ENCODE measurements at places on chromosomes 12 and 14.

GRCh38 chr12:50232771-50233209 lies 50.5 kb downstream of the LIMA1 start:
- no peak for DNase-seq

GRCh38 chr14:90700933-90701776 lies 115.1 kb downstream of the TTC7B start:
- DNase-seq, result no peak

GRCh38 chr14:36756226-36756625 lies 94.6 kb downstream of the PAX9 start:
- DNase-seq, result no peak

DNA sequence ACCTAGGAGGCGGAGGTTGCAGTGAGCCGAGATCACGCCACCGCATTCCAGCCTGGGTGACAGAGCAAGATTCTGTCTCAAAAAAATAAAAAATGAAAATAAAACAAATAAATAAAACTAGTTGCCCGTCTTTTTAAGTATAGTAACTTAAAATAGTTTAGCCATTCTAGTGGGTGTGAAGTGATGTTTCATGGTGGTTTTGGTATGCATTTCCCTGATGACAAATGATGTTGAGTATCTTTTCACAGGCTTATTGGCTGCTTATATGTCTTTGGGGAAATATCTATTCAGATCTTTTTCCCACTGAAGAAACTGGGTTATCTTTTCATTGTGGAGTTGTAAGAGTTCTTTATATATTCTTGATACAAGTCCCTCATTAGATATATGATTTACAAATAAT lies 102.4 kb upstream of the METAP2 start:
- DNase-seq, result no peak

GRCh38 chr12:401235-402028 lies at the start of gene CCDC77:
TSS of gene CCDC77 (plus strand) at chr12:401644. CDS start at chr12:409384, 7,740 bp downstream.
- peak; percentile 96 for DNase-seq

- no peak for DNase-seq
These were observed 190.4 kb upstream of the DIO3 start for GRCh38 chr14:101370593-101371569.

- no peak for DNase-seq
These were observed 35.4 kb upstream of the SPPL3 start for GRCh38 chr12:120939523-120939922.

DNA sequence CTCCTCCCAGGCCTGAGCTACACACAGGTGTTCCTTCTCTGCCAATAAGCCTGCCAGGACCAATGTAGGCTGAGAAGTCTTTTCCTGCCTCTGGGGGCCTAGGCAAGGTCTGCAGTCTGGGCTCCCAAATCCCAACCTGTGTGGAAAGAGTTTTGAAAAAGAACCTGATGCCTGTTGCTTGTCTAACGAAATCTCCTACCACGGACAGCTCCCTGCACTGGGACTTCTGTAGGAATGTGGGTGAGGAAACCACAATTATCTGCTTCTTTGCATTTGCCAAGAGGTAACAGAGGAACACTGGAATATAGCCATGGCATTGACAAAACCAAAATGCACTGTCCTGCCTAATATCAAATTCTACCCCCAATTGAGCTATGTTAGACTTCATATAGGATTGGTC lies 877.0 kb upstream of the TMEM132C start:
- peak; percentile 53 for DNase-seq

- DNase-seq, result no peak
These were observed 93.7 kb downstream of the DHRS2 start for GRCh38 chr14:23729720-23730387.

DNA sequence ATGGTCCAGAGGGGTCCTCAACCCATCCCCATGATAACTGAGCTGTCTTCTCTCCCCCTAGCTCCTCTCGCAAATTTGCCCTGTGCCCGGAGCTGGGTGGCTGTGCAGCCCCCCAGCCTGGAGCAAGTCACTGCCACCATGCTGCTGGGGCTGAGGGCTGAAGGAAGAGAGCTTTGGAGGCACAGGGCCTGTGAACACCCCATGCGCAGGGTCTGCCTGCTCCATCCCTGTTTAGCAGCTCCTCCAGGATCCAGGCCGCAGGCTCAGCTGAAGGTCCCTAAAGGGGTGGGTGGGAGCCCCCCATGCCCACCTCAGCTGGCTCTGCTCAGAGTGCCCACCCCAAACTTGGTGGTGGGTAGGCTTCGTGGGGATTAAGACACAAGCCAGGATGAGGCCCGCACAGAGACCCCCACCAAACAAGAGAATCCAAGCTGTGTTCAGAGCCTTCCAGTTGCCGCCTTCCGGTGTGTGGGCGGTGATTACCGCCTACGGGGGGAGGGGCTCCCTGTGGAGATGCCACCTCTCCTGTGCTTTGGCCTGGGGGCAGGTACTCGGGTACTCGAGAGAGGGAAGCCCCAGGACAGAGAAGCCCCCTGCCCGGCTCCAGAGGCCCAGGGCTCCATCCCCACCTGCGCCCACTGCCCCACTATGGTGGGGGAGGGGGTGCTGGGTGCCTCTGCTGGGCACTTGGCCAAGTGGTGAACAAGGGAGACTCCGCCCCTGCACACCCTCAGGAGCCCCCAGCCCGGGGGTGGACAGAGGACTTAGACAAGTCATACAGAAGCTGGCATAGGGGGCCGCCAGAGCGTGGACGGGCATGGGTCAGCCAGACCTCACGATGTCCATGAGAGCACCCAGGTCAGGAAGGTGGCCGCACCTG lies 1.4 kb upstream of the JAG2 start:
- DNase-seq, result no peak

GRCh38 chr14:101196795-101197590 lies 293.5 kb upstream of the RTL1 start:
- DNase-seq, result peak; percentile 50

DNA sequence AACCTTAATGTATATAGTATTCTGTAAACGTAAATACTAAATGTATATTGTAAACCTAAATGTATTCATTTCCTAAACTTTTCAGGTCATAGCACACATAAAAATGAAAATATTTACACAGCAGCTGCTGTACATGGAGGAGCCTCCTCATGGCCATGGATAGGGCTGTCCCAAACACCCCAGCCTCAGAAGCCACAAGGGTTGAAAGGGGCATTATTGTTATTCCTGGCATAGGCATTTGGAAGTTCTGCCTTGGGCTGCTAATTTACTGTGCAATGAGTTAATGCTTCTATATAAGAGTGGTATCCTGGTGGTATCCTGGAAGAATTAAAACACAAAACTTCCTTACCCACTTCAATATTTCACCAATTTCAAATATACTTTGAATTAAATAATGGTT lies 159.4 kb downstream of the SLC5A8 start:
- no peak for DNase-seq

GRCh38 chr12:52564582-52564981 lies 9.1 kb downstream of the KRT74 start:
- no peak for DNase-seq

DNA sequence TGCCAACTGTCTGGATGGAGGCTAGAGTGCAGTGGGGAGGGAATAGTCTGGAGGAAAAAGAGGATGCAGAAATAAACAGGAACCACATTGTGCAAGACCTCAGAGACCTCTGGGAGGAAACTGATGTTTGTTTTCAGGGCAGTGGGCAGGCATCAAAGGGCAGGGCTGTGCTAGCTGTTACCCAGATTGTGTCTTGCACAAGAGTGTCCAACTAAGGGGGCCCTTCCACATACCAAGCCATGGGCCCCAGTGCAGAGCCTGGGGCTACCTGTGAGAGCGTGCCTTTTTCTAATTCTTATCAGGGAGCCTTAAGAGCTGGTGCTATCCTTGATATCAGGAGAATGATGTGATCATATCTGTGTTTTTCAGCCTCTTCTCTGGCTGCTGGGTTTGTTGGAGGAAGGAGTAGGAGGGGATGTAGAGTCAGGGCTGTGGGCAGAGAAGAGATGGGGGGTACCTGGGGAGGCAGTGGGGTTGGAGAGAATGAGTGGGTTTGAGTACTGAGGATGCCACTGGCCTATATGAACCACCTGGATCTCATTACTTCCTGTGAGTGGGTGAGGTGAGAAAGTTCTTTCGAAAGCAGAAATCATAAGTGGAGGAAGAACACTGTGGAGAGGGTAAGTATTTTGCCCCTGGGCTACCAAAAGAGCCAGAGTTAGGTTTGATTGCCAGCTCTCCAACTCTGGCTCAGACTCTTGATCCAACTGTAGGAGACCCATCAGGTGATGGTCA lies 259.2 kb upstream of the CRY1 start:
- no peak for DNase-seq

DNA sequence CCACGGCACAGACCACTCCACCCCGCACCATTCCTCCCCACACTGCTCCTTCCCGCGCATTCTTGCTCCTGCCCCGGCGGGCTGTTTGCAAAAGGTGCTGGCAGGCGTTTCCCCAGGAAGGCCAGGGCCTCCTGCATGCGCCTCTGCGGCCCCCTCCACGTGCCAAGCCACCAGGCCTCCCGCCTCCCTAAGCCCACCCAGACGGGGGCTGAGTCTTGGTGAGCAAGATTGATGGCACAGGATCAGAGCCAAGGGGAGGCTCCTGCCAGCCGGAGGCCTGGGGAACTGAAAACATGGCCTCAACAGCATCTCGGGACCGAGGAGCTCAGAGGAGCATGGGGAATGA lies 328.3 kb upstream of the DIO3 start:
- peak; percentile 67 for DNase-seq

GRCh38 chr14:20179880-20180279 lies 10.8 kb upstream of the OR11G2 start:
- no peak for DNase-seq

- DNase-seq, result no peak
These were observed 61.8 kb upstream of the ATF7IP start for GRCh38 chr12:14303661-14304155.

DNA sequence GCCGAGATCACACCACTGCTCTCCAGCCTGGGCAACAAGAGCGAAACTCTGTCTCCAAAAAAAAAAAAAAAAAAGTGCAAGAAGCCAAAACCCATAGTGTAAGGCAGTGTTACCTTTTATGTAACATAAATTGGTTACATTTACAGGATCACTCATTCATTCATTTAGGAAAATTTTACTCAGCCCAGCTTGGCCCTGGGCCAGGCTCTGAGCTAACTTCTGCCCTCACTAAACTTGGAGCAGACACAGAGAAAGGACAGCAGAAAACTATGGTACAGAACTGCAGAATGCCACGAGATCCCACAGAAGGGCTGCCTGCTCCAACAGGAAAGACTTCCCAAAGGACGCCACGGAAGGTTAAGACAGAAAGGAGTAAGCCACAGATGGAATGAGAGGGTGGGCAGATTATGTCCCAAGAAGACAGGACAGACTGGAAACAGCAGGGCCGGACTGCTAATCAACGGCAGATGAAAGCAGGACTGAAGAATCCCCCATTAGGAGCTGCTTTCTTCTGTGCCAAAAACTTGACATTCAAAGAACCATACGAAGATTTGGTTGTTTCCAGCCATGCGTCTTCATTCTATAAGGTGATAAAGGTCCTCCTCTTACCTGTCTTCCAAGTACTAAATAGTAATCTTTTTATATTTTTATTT lies 18.9 kb downstream of the PPP1R13B start:
- peak; percentile 49 for DNase-seq

- no peak for DNase-seq
These were observed 132.8 kb upstream of the HIF1A start for GRCh38 chr14:61562321-61563161.

- no peak for DNase-seq
These were observed 3.0 kb downstream of the KLRK1 start for GRCh38 chr12:10386857-10387256.

GRCh38 chr12:46218322-46219095 lies 50.3 kb downstream of the SLC38A1 start:
- DNase-seq, result no peak

DNA sequence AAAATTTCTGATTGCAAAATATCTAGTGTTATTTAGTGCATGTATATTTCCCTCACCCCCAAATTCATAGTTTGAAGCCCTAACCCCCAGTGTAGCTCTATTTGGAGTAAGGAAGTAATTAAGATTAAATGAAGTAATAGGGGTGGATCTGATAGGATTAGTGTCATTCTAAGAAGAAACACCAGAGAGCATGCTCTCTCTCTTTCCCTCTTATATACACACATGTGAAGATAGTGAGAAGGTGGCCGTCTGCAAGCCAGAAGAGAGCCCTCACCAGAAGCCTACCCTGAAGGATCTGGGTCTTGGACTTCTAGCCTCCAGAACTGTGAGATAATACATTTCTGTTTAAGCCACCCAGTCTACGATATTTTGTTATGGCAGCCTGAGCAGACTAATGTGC lies 120.3 kb downstream of the TMEM30B start:
- no peak for DNase-seq

DNA sequence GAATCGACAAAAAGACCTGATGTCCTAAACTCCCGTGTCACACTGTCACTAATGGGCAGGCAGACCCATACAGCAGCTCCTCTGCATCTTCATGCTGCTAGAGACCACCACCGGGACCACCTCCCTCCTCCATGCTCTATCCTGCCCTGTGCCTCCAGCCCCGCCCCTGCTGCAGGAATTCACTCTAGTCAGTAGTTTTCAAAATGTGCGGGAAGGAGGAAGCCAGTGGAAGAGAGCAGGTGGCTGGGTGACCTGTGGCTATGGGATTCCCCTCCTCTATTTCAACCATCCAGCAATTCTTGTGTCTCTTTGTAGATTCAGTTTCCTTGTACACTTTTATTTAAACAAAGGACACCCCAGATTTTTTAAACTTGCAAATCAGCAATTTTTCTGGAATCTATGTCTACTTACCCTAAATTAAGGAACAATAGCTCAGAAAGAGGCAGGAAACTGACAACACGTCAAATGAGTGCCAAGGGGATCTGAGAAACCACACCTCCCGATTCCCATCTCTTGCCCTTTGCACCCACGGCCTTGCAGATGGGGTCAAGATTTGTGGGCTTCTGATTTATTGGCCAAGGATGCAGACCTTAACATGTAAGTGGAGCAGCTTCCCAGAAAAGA lies 20.4 kb upstream of the MAP1LC3B2 start:
- DNase-seq, result no peak

GRCh38 chr14:24241829-24242443 lies 487 bp downstream of the TINF2 start:
- DNase-seq, result peak; percentile 96

DNA sequence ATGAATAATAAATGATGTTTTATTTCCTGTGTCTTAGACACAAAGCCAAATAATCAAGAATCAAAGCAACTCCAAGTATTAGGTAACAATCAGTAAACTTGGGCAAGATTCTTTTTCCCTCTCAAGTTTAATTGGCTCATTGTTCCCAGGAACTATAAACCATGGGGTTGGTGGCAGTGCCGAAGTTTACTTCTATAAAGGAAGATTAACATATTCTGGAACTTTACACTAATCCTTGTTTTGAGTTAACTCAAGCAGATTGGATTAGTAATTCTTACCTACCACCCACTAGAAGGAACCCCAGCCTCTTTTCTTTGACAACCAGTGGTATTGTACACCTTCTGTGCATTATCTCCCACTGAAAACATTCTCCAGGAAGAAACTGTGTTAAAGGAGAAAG lies 197.1 kb downstream of the EXOC5 start:
- no peak for DNase-seq

DNA sequence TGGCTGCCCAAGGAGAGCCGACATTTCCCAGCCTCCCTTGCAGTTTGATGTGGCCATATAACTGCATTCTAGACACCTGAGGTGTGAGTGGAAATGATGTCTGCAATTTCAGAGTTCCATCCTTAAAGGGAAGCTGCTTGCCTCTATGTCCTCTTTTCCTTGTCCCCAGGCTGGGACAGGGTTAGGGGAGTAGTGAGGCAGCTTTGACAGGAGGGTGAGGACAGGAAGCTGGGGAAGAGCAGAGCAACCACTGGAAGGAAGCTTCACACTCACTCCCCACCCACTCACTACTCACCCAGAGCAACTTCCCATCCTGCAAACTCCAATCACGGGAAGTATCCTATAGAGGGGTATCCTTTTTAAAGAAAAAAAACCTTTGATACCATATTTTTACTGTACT lies 28.9 kb upstream of the LTA4H start:
- no peak for DNase-seq
